ENCODE measurements at places on chromosomes 16 and 17. TPM values are rescaled to one million over a fixed set of nuclear protein-coding genes. Genes with fewer than 3 reads are reported as not detected.

- no peaks in the 10 kb centered on the region for H3K27me3 ChIP-seq
- H3K27ac ChIP-seq = no peak overlapping the region
- no peaks in the 10 kb centered on the region for H3K4me1 ChIP-seq
These were observed 40.9 kb upstream of the MEOX1 start for GRCh38 chr17:43702637-43703036.

DNA sequence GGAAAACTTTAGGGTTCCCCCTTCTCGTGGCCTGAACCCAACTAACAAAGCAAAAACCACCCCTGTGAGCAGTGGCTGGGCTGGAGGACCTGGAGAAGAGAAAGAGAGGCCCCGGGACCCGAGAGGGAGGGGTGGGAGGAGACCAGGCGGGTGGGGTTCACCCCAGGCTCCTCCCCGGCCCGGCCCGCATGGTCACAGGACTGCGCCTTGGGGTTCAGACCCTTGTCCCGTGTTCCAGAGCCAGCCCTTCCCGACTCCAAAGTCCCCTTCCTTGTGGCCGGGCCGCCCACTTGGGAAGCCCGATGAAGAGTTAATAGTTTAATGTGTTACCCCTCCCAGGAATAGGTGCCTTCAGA is 852 bp downstream of the MARVELD3 start:
- DNase-seq = no peak
- H3K27ac ChIP-seq = no peak overlapping the region

DNA sequence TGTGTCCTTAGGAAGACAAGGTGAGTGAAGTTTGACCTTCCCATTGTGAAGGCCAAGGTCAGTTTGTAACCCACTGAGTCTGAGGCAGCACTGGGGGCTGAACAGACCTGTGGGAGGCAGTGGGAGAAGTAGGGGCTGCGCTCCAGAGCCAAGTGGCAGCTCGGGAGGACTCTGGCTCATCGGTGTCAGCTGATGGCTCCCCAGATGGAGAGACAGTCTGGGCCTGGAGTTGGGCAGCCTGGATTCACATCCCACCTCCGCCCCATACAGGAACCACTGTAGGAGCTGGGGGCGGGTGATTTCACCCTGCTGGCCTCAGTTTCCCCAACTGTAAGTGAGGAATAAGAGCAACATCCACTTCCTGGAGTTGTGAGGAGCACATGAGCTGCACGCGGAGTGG is 128.4 kb downstream of the FOXL1 start:
- H3K4me3 ChIP-seq = no peak overlapping the region
- no peaks in the 10 kb centered on the region for H3K27me3 ChIP-seq
- no peak overlapping the region for H3K27ac ChIP-seq
- H3K4me1 ChIP-seq = no peaks in the 10 kb centered on the region
- no peak for DNase-seq
- H3K36me3 ChIP-seq = no peaks in the 10 kb centered on the region

- H3K4me1 ChIP-seq = no peaks in the 10 kb centered on the region
- no peak for DNase-seq
- no peaks in the 10 kb centered on the region for H3K36me3 ChIP-seq
- H3K27me3 ChIP-seq = no peaks in the 10 kb centered on the region
- no peak overlapping the region for H3K4me3 ChIP-seq
These were observed 75.8 kb downstream of the TEX14 start for GRCh38 chr17:58615768-58616659.

- peaks cover 26% of the 10 kb centered on the region for H3K36me3 ChIP-seq
- no peaks in the 10 kb centered on the region for H3K27me3 ChIP-seq
- H3K27ac ChIP-seq = no peak overlapping the region
- peaks cover 7% of the 10 kb centered on the region for H3K4me1 ChIP-seq
These were observed 6.2 kb downstream of the NME1 start for GRCh38 chr17:51159604-51160003.

- peaks cover 30% of the 10 kb centered on the region for H3K4me1 ChIP-seq
- no peak for DNase-seq
These were observed 1.9 kb upstream of the IL4R start for GRCh38 chr16:27311897-27312303.

HSD17B1 gene
- total RNA-seq = 0.78 TPM

ZNF19 gene
- 2.5 TPM for total RNA-seq

- no peak overlapping the region for H3K4me3 ChIP-seq
- H3K27me3 ChIP-seq = no peaks in the 10 kb centered on the region
- no peaks in the 10 kb centered on the region for H3K4me1 ChIP-seq
- H3K27ac ChIP-seq = no peak overlapping the region
- H3K36me3 ChIP-seq = no peaks in the 10 kb centered on the region
- DNase-seq = no peak
These were observed 483.1 kb upstream of the ERCC4 start for GRCh38 chr16:13436641-13437412.

GRCh38 chr16:82987767-82988166 is 361.0 kb downstream of the CDH13 start:
- H3K27ac ChIP-seq = no peak overlapping the region
- DNase-seq = no peak
- no peaks in the 10 kb centered on the region for H3K27me3 ChIP-seq

PLEKHH3 gene
- 14.5 TPM for total RNA-seq

CCL1 gene
- total RNA-seq = not detected

- no peaks in the 10 kb centered on the region for H3K36me3 ChIP-seq
- no peaks in the 10 kb centered on the region for H3K4me1 ChIP-seq
- H3K27ac ChIP-seq = no peak overlapping the region
These were observed 255.3 kb upstream of the PMFBP1 start for GRCh38 chr16:72427051-72427782.

GRCh38 chr17:64028874-64029464 is 8.5 kb upstream of the ICAM2 start:
- no peaks in the 10 kb centered on the region for H3K4me1 ChIP-seq
- no peaks in the 10 kb centered on the region for H3K27me3 ChIP-seq
- no peaks in the 10 kb centered on the region for H3K36me3 ChIP-seq

DNA sequence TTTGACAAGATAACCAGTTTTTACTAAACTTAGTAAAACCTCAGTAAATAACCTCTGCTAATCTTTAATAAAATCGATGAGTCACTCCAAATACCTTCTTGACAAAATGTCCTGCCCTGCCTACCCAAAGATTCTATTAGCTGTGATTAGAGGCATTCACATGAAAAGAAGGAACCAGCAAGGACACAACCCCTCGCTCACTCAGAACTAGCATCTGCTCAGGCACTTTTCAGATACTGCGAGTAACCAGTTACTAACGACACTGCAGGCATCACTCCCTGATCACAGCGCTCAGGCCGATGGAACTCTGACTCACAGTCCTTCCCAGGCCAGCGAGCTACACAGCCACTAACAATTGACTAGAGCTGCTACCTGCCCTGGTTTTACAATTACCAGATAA is 24.3 kb downstream of the PELP1 start:
- H3K36me3 ChIP-seq = peaks cover 48% of the 10 kb centered on the region
- H3K27ac ChIP-seq = no peak overlapping the region
- no peaks in the 10 kb centered on the region for H3K4me1 ChIP-seq
- no peak overlapping the region for H3K4me3 ChIP-seq
- H3K27me3 ChIP-seq = no peaks in the 10 kb centered on the region
- no peak for DNase-seq
